ENCODE measurements at places on chromosomes 5 and 9.

DNA sequence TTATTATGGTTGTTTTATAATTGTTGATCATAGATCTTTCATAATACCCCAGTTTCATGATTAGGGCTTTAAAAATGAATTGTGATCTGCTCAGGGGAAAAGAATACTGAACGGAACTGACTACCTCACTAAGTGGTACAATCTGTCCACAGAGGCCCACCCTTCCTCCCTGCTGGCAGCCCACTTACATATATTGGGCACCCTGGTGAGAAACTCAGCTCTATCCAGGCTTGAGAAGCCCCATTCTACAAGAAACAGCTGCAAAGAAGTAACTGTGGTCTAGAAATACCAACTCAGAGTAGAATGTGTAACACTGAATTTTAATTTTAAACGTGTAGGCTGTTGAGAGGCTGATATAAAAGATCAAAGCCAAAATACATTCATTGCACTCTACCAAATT lies 46.9 kb downstream of the TSSK1B start:
- no peak for DNase-seq

DNA sequence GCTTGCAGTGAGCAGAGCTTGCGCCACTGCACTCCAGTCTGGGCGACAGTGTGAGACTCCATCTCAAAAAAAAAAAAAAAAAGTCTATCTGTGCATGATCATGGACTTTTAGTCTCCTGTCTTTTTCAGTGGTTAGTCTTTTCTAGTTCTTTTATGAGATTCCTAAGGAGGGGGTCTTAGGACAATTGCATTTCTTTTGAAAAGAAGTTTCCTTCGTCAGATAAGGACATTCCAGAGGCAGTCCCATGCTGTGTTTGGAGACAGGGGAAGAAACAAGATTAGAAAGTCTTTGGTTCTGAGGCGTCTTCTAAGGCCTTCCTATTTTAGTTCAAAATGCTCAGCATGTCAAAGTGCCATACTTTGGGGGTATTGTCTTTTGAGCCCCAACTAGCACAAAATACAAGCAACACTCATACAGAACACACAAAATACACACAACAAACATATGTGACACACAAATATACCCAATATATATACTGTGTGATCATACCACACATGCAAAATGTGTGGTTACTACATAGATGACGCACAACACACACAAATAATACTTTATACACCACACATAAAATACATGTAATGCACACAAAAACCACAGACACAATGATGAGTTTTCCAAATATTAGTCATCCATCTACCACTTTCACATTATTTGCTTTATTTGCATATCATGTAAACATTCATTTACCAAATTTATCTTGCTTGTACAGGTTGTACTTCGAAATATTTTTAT lies 394.5 kb downstream of the SPATA31D1 start:
- no peak for DNase-seq

GRCh38 chr5:133902511-133903118 lies 65.8 kb downstream of the C5orf15 start:
- no peak for DNase-seq

DNA sequence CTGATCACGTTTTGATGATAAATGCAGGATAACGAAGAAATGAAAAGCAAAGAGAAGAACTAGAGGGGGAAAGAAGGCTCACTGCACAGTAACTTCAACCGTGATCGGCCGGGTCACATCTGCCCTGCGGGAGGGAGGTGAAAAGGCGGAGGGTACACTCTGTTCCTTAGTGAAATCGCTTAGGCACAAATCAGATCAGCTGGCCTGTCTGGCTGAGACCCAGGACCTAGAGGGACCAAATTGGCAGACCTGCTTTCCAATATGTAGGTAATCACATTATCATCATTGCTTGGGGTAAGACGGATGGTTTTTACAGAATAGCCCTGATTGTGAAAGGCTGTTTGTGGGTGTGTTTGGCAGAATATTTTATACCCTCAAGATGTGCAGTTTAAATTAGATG lies 82.2 kb downstream of the SLC28A3 start:
- no peak for DNase-seq

DNA sequence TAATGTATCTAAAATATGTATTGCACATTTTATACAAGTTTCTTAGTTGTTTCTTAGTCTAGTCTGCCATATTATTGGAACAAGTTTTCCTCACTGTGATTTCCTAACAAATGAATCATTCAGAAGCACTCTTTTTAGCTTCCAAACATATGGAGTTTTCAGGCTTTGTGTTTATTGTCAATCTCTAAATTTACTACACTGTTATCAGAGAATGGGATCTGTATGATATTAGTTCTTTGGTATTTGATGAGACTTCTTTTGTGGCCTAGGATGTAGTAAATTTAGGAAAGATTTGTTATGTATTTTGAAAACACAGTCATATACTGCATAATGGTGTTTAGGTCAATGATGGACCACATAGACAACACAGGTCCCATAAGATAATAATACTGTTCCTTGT lies 25.7 kb downstream of the SREK1IP1 start:
- no peak for DNase-seq

DNA sequence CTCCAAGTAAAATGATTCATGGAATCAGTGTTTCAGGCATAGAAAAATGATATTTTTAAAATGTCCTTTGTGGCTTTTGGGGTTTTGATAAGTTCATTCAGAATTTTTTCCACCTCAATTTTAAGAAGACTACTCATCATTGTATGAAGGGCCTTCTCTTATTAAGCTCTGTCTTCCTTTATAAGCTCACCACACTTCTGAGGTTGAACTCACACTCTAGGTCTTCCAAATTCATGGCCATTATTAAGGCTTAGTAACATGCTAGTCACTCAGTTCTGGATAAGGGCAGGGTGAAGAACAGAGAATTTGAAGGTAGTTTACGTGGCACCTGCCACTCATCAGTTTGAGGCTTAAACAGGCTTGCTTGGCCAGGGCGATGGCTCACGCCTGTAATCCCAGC lies 4.2 kb downstream of the MELK start:
- DNase-seq = no peak

DNA sequence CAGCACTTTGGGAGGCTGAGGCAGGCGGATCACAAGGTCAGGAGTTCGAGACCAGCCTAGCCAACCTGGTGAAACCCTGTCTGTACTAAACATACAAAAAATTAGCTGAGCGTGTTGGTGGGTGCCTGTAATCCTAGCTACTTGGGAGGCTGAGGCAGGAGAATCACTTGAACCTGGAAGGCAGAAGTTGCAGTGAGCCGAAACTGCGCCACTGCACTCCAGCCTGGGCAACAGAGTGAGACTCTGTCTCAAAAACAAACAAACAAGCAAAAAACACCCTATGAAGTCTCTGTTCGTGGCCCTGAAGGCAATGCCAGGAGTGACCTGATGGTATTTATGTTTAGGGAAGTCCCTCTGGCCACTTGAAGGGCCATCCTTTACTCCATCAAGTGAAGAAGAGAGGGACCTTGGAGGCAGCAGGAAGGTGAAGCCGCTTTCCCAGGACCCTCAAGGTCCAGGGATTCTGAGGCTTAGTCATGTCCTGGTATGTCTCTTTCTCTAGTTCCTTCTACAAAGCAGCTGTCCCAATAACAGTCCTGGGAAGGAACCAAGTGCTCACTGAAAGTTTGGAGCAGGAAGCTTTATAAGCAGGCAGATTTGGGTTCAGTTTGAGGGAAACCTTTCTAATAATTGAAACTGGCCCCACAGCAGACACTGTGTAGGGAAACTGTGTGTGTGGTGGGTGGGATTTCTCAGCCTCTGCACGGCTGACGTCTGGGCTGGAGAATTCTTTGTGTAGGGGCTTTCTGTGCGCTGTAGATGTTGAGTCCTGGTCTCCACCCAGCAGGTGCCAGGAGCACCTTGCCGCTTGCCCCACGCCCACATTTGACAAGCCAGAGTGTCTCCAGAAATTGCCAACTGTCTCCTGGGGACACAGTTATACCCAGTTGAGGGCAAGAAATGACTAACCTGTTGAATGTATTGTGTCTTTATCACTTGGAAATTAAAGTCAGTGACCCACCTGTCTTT lies 12.5 kb downstream of the PHF2 start:
- no peak for DNase-seq

DNA sequence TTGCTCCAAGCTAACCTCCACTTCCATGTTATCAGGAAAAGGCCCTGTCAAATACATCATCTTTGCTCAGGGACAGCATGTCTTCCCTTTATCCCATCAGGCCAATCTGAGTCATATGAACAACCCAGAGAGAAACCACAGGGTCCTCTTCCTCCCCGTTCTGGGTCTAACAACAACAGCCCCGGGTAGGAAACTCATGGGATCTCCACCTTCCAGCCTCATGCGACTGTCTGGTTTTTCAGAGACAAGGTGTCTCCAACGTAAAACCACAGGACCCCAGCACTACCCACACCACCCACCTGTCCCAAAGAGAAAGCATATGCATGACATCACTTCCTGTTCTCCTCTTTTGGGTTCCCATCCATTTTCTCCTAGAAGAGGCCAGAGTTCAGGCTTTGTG lies 217.9 kb downstream of the ENC1 start:
- DNase-seq = no peak

DNA sequence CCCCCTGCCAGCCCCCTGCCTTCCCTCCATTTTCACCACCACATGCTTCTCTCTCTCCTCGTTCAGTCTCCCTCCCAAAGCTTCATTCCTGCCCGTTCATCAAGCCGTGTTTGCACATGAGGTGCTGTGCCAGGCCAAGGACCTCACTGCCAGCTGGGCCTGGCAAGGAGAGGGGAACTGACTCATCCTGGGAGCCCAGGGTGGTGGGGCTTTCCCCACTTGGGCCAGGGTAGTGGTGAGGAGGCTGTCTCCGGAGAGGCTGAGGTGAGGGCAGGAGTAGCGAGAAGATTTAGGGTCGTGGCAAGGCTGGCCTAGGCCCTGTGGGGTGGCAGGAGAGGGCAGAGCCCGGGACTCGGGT lies 30.4 kb upstream of the NOTCH1 start:
- DNase-seq = no peak

Data from stimulated activated CD4-positive, alpha-beta T cell treated with anti-CD3 and anti-CD28 coated beads, TNF-alpha, amount 100 ng/mL, for 4 hours (primary cell).